Astrocyte of the spinal cord (primary cell): ENCODE measurements at places on chromosomes 11 and 22.

DNA sequence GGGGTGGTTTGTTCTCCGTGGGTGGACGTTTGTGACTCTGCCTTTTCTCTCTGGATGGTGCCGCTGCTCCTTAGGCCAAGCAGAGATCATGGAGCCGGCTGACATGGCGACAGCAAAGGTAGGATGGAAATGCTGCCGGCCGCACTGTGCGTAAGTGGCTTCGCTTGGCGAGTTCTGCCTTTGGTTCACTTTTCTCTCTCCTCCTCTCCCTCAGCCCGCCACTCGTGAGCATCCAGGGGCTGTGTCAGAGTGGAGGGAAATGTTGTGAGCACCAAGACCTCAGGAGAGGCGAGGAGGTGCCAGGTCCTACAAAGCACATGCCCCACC lies 80.5 kb downstream of the GRAMD1B start:
- no peak for DNase-seq

DNA sequence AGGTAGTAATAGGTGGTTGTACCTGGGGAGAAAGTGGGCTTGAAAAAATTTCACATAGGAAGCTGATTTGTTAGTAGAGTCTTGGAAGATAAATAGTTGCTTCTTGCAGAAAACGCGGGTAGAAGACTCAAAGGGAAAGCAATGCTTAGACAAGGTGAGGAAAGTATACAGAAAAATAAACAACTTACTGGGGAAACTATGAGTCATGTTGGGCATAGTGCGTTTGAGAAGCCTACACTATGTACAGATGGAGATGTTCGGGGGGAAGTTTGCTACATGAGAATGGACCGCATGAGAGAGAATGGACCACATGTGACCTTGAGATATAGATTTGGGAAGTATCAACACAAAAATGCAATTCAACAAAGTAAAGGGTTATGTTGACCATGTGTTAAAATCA lies 86.7 kb upstream of the DDI1 start:
- DNase-seq = no peak

DNA sequence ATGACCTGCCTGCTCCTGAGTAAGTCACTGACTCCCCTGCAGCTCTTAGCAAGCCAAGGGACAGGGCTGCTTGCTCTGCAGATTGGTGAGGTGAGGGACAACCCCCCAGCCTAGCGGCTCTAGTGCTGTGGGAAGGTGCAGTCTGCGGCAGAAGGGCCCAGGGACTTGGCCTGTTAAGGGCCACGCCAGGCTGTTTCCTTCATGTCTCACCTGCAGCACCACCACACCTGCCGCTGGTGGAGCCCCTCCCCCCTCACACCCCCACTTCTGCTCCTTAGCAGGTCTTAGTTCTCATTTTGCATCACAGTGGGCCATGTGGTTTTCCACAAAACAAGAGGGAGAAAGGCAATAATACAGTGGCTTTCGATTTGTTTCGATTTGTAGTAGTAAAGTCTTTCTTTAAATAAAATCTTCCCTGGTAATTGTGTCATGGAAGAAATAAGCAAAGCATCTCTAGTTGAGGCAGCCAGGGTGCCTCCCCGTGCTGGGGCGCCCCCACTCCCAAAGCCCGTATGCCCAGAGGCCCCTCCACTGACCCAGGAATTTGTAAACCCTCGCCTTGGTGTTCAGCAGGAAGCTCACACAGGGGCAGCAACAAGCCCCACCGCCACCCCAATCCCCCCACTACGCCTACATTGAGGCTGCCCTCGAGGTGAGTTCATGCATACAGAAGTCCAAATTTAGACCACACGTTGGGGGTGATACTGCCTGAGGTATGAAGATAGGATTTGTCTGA lies 86.5 kb upstream of the CLDN5 start:
- no peak for DNase-seq

DNA sequence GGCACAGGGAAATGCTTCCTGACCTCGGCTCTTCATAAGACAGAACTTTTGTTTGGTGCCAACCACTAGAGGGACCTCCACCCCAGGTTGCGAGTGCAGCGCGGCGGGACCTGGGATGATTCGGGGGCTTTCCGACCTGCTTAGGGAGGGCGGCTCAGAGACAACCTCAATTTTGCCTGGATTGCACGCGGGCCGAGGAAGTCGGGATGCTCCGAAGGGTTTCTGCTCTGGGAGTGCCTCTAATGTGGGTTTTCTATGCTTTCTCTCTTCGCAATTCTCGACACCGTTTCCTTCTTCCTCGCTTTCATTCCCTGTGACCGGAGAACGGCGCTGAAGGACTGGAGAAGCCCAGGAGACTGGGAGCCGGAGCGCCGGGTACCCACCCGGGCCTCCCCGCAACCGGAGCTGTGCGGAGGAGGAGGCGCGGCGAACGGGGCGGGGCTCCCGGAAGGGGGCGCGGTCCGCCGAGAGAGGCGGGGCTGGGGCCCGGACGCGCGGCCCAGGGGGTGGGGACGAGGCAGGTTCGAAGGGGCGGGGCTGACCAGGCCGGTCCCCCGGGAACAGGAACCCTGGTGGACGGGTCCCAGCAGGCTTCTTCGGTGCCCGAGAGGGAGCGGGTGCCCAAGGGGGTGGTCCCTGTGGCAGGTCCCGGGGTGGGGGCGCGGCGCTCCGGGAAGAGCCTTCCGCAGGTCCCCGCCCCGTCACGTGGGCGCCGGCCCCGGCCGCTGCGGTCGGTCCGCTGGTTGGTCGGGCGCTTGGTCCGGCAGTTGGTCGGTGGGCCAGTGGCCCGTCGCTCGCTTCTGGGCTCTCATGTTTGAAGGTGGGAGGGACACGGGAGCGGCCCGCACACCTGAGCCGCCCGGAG lies at the start of gene PPFIBP2:
PPFIBP2 (plus strand) TSS at position 766 of the 865 bp plus-strand sequence. CDS start 35,477 bp downstream, outside the sequence.
- peak; percentile 55 for DNase-seq

DNA sequence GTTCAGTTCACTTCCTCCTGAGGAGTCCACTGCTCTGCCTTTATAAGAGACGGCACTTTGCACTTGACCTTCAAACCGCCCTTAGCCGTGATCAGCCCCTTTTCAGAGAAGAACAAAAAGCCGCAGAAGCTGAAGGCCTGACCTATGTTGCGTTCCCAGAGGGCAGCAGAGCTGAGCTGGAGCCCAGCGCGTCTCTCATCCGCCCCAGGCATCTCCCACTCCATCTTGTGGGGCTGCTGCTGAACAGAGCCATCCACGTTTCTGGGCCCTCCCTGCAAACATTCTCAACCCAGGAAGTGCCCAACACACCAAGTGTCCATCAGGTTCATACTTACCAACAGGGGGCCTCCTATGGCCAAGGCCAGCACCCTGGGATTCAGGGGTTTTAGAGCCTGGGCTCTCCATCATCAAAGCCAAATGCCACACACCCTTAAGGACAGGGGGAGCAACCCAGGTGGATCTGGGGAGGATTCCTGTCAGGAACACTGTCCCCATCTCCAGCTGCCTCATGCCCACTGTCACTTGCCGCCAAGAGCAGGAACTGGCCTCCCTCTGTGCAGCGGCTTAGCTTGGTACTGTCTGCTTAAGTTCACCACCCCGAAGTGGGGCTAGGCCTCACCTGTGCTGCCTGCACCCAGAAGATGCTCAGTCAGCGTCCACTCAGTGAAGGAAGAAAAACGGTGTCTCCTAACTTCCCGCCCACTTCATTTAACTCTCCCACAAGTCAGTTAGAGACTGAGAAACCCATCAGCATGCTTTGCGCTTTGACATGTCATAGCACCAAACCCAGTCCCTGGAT lies 16.0 kb upstream of the EFCAB6 start:
- DNase-seq = no peak

DNA sequence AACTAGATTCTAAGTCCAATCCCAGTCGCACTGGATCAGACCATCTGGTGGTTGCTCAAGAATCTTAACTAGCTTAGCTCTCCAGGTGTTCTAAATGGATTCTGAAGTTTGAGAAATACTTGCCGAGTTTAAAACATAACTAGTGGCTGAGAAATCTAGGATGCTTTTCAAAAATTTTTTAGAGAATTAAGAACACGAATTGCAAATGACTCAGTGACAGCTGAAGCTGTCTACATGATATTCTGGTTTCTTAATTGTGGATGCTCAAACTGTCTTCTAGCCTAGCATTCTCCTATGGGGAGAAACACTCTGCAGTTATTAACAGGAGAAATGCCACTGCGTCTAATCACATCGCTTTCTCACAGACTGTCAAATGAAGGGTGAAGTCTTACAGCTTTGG lies 20.2 kb upstream of the TP53AIP1 start:
- DNase-seq = no peak
